ENCODE measurements at places on chromosomes 4 and X. TPM values are rescaled to one million over a fixed set of nuclear protein-coding genes. Genes with fewer than 3 reads are reported as not detected.

- H3K4me3 ChIP-seq: no peak overlapping the region
- peak; percentile 70 for DNase-seq
- H3K4me1 ChIP-seq: no peaks in the 10 kb centered on the region
- no peaks in the 10 kb centered on the region for H3K36me3 ChIP-seq
- H3K27me3 ChIP-seq: peaks cover 5% of the 10 kb centered on the region
Measured at GRCh38 chrX:69093960-69094871, 71.0 kb downstream of the PJA1 start.

ARMCX4 gene
- not detected for total RNA-seq

DNA sequence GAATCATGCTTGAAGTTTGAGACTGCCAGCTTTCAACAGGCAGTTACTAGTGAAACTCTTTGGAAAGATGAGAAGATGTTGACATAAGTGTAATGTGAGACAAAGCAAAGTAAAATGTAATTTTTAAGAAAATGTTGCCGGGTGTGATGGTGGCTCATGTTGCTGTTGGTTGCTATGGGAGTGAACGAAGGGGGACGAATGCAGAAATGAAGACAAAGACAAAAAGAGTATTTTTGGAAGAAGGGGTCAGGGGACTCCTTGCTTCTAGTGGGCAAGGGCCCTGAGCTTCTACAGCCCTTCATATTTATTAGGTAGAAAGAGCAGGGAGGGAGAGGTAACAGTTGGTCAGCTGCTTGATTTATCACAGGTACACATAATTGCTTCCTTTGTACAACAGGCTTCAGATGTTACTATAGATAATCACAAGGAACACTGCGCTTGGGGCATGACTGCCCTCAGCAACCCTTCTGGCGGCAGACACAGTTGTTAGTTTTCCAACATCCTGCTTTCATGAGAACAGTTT lies 11.9 kb upstream of the UGDH start:
- H3K36me3 ChIP-seq: peaks cover 21% of the 10 kb centered on the region
- no peak overlapping the region for H3K4me3 ChIP-seq

- no peak overlapping the region for H3K4me3 ChIP-seq
- peaks cover 20% of the 10 kb centered on the region for H3K4me1 ChIP-seq
Measured at GRCh38 chr4:152464030-152464823, 71.7 kb downstream of the FBXW7 start.

DNA sequence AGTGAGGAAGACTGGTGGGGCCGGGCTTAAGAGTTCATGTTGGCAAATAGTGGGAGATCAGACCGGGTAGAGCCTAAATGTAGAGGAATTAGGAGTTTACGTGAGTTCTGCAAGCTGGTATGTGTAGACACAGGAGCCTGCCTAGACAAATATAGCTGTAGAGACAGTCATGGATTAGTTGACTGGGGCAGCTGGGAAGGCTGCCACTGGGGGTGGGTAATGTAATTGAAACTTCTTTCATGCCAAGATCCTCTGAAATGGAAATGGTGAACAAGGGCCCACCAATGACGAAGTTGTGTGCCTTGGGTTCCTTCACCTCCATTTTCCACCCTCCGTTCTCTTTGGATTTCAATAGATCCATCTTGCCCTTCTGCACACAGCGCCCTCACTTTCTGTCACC lies 11.9 kb upstream of the CAPN6 start:
- DNase-seq: no peak
- H3K27ac ChIP-seq: no peak overlapping the region
- no peaks in the 10 kb centered on the region for H3K36me3 ChIP-seq
- H3K27me3 ChIP-seq: peaks cover 66% of the 10 kb centered on the region
- H3K4me1 ChIP-seq: no peaks in the 10 kb centered on the region

GRCh38 chrX:42384956-42385355 lies 393.0 kb downstream of the PPP1R2C start:
- no peaks in the 10 kb centered on the region for H3K4me1 ChIP-seq
- H3K27me3 ChIP-seq: peaks cover 81% of the 10 kb centered on the region
- DNase-seq: peak; percentile 69
- no peak overlapping the region for H3K27ac ChIP-seq
- no peaks in the 10 kb centered on the region for H3K36me3 ChIP-seq
- H3K4me3 ChIP-seq: no peak overlapping the region

DNA sequence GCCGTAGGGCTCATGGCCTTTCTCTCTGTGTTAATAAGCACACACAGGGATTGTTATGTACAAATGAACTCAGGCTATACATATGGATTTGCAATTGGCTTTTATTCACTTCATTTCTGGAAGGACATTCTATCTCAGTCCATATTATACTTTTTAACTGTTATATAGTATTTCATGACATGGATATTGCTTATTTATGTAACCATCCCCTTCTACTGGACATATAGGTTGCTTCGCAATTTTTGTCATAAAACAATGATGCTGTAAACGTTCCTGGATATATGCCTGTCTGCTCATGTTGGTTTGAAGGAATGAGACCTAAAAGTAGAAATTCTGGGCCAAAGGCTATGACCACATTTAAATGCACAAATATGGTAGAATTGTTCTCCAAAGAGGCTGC lies 158.1 kb downstream of the BCOR start:
- H3K36me3 ChIP-seq: no peaks in the 10 kb centered on the region
- H3K4me1 ChIP-seq: no peaks in the 10 kb centered on the region
- peaks cover 37% of the 10 kb centered on the region for H3K27me3 ChIP-seq
- H3K4me3 ChIP-seq: no peak overlapping the region
- H3K27ac ChIP-seq: no peak overlapping the region

GRCh38 chr4:156656896-156657295 lies 314.7 kb downstream of the PDGFC start:
- no peaks in the 10 kb centered on the region for H3K27me3 ChIP-seq
- no peak overlapping the region for H3K4me3 ChIP-seq
- H3K36me3 ChIP-seq: no peaks in the 10 kb centered on the region
- DNase-seq: peak; percentile 6
- peaks cover 7% of the 10 kb centered on the region for H3K4me1 ChIP-seq

DNA sequence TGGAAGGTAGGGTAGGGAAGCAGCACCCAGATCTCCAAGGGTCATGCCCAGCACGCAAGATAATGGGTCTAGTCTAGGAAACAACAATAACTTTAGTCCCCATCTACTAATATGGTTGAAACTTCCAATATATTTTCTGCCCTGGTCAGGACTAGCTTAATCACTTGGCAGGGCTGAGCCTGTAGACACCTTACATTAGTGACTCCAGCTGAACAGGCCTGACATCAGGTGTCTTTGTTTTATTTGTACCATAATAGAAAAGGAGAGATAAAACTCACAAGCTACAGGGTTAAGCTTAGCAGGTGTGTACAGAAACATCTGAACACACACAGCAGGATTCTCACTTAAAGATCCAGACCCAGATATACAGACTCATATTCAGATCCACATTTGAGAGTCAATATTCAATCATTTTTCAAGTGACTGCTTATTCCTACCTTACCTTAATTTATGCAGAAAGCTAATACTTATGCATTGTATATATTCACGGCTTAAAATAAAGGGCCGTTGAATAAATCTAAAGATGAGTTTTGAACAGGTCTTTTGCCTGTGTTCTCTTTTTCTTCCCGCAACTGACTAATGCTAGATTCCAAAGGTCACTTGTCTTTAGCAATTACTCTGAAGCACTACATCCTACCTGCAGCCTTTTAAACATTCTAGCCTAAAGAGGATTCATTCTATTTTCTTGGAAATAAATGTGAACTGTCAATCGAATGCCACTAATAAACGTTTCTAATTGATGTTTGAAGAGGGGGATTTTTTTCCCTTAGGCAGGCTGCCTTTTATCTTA lies 745.3 kb downstream of the RPA4 start:
- H3K4me1 ChIP-seq: no peaks in the 10 kb centered on the region
- H3K27ac ChIP-seq: no peak overlapping the region
- H3K36me3 ChIP-seq: peaks cover 3% of the 10 kb centered on the region

GRCh38 chrX:137848266-137848905 lies 282.5 kb downstream of the ZIC3 start:
- H3K4me1 ChIP-seq: no peaks in the 10 kb centered on the region
- H3K36me3 ChIP-seq: no peaks in the 10 kb centered on the region
- H3K27ac ChIP-seq: no peak overlapping the region
- DNase-seq: no peak
- no peaks in the 10 kb centered on the region for H3K27me3 ChIP-seq

PDLIM3 gene
- 0.22 TPM for total RNA-seq

DNA sequence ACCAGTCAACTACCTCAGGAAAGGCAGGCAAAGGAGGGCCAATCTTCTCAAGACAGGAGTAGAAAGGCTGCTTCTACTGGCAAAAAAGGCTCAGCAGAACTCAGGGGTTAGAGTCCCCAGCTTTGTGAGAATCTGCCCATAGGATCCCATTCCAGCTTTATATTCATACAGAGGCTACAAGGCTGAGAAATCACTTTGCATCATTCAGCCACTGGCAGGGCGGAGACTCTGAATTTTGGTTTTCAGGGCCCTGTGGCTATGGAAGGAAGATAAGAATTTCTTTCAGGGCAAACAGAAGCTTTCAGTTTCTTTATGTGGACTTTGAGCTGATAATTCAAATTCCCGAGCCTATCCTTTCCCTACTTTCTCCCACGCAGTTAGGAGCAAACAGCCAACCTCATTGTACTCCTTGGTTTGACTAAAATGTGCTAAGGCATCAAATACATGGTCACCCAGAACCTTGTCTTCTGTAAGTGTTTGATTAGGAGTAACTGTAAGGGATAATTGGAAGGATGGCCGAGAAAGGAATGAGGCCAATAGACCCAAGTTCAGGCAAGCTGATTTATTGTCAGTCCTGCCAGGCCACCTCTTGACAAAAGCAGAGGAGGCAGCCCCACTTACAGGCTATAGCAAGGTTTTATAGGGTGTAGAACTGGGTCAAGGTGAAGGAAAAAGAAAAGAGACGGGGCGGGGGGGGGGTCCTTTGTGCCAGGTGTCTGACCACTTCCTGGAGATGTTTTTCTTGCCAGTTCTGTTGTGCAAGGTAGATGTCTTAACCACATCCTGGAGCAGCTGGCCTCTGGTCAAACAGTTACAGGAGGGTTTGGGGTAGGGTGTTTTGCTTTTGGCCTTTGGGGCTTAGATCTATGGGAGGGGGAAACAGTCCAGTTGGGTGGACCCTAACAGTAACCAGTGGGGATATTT lies 165.3 kb upstream of the PPP1R2C start:
- DNase-seq: peak; percentile 66
- no peaks in the 10 kb centered on the region for H3K36me3 ChIP-seq
- peaks cover 50% of the 10 kb centered on the region for H3K27me3 ChIP-seq
- H3K4me1 ChIP-seq: peaks cover 9% of the 10 kb centered on the region
- peak overlapping the region; percentile 25 for H3K27ac ChIP-seq
- H3K4me3 ChIP-seq: no peak overlapping the region

KLB gene
- total RNA-seq: not detected

GRCh38 chr4:29066861-29067260 lies 1653.3 kb upstream of the PCDH7 start:
- DNase-seq: no peak
- no peaks in the 10 kb centered on the region for H3K4me1 ChIP-seq
- no peak overlapping the region for H3K4me3 ChIP-seq
- no peaks in the 10 kb centered on the region for H3K27me3 ChIP-seq
- no peak overlapping the region for H3K27ac ChIP-seq
- no peaks in the 10 kb centered on the region for H3K36me3 ChIP-seq

GRCh38 chrX:112643721-112644120 lies 36.0 kb downstream of the LHFPL1 start:
- no peak for DNase-seq
- H3K27me3 ChIP-seq: peaks cover 42% of the 10 kb centered on the region
- no peaks in the 10 kb centered on the region for H3K36me3 ChIP-seq
- no peak overlapping the region for H3K27ac ChIP-seq
- no peak overlapping the region for H3K4me3 ChIP-seq
- no peaks in the 10 kb centered on the region for H3K4me1 ChIP-seq

- no peak for DNase-seq
- no peak overlapping the region for H3K4me3 ChIP-seq
- peaks cover 36% of the 10 kb centered on the region for H3K27me3 ChIP-seq
- H3K27ac ChIP-seq: no peak overlapping the region
- no peaks in the 10 kb centered on the region for H3K4me1 ChIP-seq
Measured at GRCh38 chrX:8939322-8939721, 94.6 kb downstream of the FAM9B start.

MMRN1 gene
- not detected for total RNA-seq

DNA sequence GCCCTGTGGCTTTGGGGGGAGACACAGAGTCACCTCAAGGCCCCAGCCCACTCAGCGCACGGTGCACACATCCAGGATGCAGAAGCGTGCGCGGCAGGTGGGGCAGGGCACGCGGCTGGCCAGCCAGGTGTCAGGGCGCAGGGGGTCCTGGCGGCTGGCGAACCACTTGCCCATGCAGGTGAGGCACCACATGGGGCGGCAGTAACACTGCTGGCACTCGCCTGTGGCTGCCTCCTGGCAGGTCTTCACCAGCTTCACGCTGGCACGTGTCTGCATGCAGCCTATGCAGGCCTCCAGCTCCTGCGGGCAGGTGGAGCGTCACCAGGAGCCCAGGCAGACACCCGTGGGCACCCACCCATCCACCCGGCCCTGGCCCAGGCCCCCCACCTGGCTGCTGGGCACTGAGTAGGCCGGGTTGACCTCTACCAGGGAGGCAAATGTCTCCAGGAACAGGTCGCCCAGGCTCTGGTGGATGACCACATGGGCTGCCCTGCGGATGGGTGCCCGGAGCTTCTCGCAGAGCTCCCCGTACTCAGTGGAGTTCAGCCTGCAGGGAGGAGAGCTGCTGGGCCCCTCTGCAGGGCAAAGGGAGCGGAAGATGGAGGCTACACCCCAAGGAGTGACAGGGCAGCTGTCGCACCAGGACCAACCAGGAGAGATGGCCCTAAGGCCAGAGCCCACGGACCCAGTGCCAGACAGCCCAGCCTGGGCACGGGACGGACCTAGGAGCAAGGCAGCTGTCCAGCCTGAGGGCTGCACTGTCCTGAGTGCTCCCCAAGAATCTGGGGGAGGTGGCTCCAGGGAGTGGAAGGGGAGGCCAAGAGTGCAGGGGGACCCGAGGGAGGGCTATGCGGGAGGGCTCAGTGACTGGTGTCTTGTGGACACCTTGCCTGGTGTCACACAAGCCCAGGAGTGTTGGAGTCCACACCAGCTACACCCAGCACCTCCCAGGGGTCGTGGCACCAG lies 3.7 kb downstream of the TMEM129 start:
- peaks cover 10% of the 10 kb centered on the region for H3K36me3 ChIP-seq
- H3K27me3 ChIP-seq: no peaks in the 10 kb centered on the region

- DNase-seq: peak; percentile 6
- peaks cover 9% of the 10 kb centered on the region for H3K4me1 ChIP-seq
- H3K4me3 ChIP-seq: no peak overlapping the region
- no peaks in the 10 kb centered on the region for H3K27me3 ChIP-seq
- no peaks in the 10 kb centered on the region for H3K36me3 ChIP-seq
Measured at GRCh38 chrX:82087699-82088098, 885.8 kb downstream of the SH3BGRL start.

TRIML2 gene
- 4.9 TPM for total RNA-seq

GRCh38 chrX:11750046-11750445 lies 8.0 kb upstream of the MSL3 start:
- H3K27me3 ChIP-seq: peaks cover 57% of the 10 kb centered on the region
- H3K4me3 ChIP-seq: no peak overlapping the region
- H3K4me1 ChIP-seq: no peaks in the 10 kb centered on the region
- no peaks in the 10 kb centered on the region for H3K36me3 ChIP-seq
- DNase-seq: peak; percentile 6
